ENCODE measurements at places on chromosomes 5 and 9. TPM values are rescaled to one million over a fixed set of nuclear protein-coding genes. Genes with fewer than 3 reads are reported as not detected.

DNA sequence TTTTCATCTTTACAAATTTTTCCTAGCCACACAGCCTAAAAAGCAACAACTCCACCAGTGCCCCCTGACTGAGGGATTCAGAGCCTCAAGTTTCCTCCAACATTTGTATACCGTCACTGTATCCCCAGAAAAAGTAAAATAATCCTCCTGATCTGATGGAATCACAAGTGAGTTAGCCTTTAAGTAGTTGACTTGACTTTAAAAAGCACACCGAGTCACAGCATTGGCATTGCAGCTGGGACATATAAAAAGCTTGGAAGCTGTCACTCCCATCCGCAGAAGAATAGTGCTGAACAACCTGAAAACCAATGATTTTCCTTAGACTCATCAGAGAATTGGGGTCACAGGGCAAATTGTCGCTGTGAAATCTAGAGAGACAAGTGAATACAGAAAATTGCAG, 41.6 kb upstream of the FBN2 start:
- DNase-seq, result no peak

GRCh38 chr9:7859701-7860334, 60.2 kb upstream of the DMAC1 start:
- DNase-seq, result no peak

- peak; percentile 9 for DNase-seq
These were observed 129.7 kb downstream of the CEMIP2 start for GRCh38 chr9:71638627-71639026.

- no peak for DNase-seq
These were observed 228.8 kb downstream of the SMARCA2 start for GRCh38 chr9:2243666-2244555.

- no peak for DNase-seq
These were observed 77.7 kb upstream of the TAS2R1 start for GRCh38 chr5:9707732-9708462.

DNA sequence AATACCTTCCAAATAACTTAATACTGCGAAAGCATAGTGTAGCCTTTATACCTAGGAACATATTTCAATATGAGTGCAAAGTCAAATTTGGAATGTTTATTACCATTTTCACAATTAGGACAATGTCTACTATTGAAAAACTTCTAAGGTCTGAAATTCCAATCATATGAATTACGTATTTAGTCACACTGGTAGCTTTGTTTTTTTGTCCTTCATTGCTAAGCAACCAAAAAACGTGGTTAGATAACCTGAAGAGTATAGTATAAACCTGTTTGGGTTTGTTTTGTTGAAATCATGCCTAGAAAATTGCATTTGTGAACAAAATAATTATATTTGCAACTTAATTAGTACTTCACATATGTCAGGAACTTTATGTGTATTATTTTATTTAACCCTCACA, 134.2 kb downstream of the FBXO4 start:
- DNase-seq, result no peak

GRCh38 chr9:91301161-91301560, 60.6 kb downstream of the AUH start:
- DNase-seq, result no peak

- DNase-seq, result no peak
These were observed 51.1 kb upstream of the CPLX2 start for GRCh38 chr5:175820230-175820629.

GRCh38 chr9:84271531-84271900, 69.0 kb downstream of the SLC28A3 start:
- DNase-seq, result peak; percentile 32

- no peak for DNase-seq
These were observed 454.7 kb downstream of the SPATA31D1 start for GRCh38 chr9:82443312-82443711.

- no peak for DNase-seq
These were observed 65.2 kb upstream of the GLIS3 start for GRCh38 chr9:4365055-4365454.

- DNase-seq, result peak; percentile 82
These were observed 610 bp downstream of the PSIP1 start for GRCh38 chr9:15509931-15510788.

- no peak for DNase-seq
These were observed 182.1 kb upstream of the PTGER4 start for GRCh38 chr5:40497573-40497972.

DNA sequence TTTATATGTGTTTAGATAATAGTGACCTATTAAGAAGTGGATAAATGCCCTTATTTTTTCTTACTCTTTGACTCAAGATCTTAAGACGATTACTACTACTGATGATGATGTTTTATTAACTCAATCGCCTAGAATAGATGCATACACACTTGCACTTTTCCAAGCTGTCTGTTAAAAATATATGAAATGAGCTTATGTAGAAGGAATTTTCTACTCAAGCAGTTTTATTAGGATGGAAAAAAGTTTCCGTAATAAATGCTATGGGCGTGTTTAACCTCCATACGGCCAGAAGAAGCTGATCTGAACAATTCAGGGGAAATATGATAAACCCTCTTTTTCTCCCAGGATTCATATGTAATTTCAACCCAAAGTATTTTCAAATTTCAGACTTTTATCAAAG, 455.7 kb upstream of the MPDZ start:
- DNase-seq, result no peak

GRCh38 chr5:1002836-1003235, 5.8 kb upstream of the NKD2 start:
- DNase-seq, result no peak

DNA sequence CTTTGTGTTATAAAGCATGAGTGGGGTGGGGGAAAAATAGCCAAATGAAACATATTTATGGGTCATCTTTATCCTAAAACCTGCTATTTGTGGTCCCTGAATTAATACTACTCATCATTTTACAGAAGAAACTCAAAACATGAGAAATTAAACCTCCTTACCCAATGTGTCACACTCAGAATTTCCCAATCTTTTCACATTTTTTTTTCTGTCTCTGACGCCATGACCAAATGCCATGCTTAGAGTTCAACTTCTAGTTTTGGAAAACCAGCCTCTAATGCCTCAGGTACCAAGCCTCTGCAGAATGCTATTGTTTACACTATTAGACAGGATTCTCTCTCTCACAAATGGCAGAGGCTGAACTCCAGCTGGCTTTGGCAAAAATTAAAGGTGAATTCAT, 505.5 kb upstream of the WWC1 start:
- no peak for DNase-seq

- peak; percentile 24 for DNase-seq
These were observed 4.0 kb upstream of the CDK5RAP2 start for GRCh38 chr9:120583958-120584369.

- no peak for DNase-seq
These were observed 56.6 kb downstream of the WHRN start for GRCh38 chr9:114448706-114449105.

GRCh38 chr9:120100595-120100994, 479.4 kb downstream of the CDK5RAP2 start:
- no peak for DNase-seq

GRCh38 chr5:144144956-144145751, 25.3 kb downstream of the YIPF5 start:
- DNase-seq, result no peak

GRCh38 chr9:110282018-110282738, 25.9 kb upstream of the TXN start:
- DNase-seq, result no peak

GRCh38 chr9:8614926-8615440, 815.4 kb upstream of the DMAC1 start:
- no peak for DNase-seq

DNA sequence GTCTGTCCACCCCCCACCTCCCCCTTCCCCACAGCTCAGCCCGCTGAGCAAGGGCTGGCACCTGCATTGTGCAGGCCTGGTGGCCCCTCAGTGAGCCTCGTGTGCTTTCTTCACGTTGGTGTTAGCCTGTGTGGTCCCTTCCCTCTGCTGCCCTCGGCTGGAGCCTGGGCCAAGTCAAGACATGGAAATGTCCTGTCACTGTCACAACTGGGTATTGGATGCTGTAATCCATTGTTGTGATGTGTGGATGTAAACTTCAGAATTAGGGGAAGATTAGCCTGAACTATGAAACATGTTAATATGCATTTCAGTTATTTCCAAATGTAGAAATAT, 103.9 kb downstream of the TRIO start:
- no peak for DNase-seq

DNA sequence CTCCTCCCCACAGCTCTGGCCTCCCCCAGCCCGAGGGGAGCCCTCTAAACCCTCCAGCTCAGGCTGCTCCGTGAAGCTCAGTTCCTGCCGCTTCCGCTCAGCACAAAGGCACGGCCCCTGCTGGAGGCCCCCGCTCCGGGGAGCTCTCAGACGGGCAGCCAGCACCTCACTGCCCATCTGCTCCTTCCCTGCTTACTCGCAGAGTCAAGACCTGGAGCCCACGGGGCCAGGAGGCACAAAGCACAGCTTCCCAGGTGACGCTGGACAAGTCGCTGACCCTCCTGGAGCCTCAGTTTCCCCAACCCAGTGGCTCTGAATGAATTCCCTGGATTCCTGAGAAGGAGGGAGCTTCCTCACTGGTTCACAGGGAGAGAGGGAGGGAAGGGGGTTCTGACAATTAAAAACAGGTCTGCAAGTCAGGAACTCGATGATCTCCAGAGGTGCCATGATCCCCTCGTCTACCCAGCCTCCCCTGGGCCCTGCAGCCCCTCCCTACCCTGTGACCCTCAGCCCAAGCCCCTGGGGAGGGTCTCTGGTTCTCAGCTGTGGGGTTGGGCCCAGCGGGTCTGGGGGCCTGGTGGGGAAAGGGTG, 36.2 kb downstream of the VAV2 start:
- no peak for DNase-seq

- DNase-seq, result no peak
These were observed 42.8 kb downstream of the SHB start for GRCh38 chr9:38026021-38026809.

DNA sequence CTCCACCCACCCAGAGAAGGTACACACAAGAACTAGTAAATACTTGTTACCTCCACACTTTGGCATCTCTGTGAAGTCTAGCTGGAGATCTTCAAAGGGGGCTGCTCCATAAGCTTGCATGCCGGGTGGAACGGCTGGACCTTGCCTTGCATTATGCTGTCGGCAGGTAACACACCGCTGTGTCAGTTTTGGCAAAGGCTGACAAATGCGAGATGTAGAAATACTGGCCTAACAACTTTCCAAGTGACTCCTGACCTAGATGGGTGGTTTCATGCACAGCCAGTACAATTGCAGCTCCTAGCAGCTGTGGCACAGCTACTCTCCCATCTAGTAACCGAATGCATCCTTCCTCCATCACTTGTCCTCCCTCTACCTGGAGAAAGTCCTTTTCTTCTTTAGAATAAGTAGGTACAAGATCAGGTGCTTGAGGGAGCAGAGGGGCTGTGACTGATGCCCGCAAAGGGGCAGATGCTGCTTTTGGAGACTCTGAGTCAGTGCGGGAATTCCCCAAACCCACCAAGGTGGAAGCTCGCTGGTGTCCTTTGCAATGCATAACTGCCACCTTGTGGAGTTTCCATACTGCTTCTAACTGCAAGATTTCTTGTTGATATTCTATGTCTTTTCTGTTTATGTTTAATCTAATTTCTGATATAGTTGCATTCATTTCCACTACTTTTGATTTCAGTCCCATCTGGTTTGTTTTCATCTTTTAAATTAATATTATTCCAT, 78.4 kb downstream of the TMEM161B start:
- DNase-seq, result no peak

DNA sequence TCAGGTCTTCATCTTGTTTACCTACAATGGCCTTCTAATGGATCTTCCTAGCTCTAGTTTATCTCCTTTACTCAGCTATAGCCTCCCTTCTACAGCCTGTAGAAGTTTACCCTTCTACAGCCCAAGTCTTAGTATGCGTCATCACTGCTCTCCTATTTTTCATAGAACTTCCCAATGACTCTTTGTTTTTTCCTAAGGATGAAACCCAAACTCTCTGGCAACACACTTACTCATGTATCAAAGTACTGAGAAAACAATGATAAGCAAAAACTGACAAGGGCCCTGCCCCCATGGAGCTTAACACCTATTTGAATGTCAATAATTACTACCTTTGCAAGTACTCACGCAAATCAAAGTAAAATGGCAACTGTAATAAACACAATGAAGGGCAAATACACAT, 33.7 kb downstream of the LEAP2 start:
- no peak for DNase-seq

- DNase-seq, result no peak
These were observed 137.0 kb downstream of the COL23A1 start for GRCh38 chr5:178453224-178453623.

The SLC6A3 gene
- polyA plus RNA-seq, result 14.9 TPM

The PKD2L2 gene
- polyA plus RNA-seq, result 0.07 TPM

The SPATA31E1 gene
- 0.02 TPM for polyA plus RNA-seq

The NKD2 gene
- polyA plus RNA-seq, result 12.4 TPM

The IFNB1 gene
- polyA plus RNA-seq, result 0.11 TPM

The SYNPO gene
- polyA plus RNA-seq, result 10.0 TPM

The FST gene
- polyA plus RNA-seq, result 7.2 TPM

The PCDHB10 gene
- polyA plus RNA-seq, result 0.23 TPM

The MYO10 gene
- 6.0 TPM for polyA plus RNA-seq

The TAS2R1 gene
- polyA plus RNA-seq, result 0.05 TPM

Measured in thymus (tissue), 14 donors.